Spleen (tissue), 13 donors: ENCODE measurements at places on chromosomes 1 and 21. TPM values are rescaled to one million over a fixed set of nuclear protein-coding genes. Genes with fewer than 3 reads are reported as not detected.

The KPRP gene
- not detected for total RNA-seq

The RAB13 gene
- 64.0 TPM for total RNA-seq

DNA sequence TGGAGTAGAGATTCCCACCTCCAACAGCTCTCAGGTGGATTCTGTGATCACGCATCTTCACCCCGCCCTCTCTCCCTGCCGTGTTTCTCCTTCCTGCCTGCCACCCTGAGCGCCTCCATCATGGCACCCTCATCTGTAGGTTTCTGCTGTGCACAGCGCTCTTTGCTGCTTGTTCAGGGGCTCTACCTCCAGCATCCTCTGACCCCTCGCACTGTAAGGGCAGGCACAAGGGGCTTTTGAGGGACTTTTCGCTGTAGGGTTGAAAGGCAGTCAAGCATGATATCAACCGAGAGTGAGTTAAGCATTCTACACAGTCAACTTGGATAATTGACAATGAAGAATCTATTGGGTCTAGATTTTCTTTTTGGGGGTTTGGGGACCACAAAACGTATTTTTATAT lies 99.1 kb upstream of the GREM2 start:
- no peaks in the 10 kb centered on the region for H3K4me1 ChIP-seq
- H3K27ac ChIP-seq: no peak overlapping the region
- no peak overlapping the region for H3K4me3 ChIP-seq
- H3K27me3 ChIP-seq: no peaks in the 10 kb centered on the region
- H3K36me3 ChIP-seq: no peaks in the 10 kb centered on the region
- DNase-seq: no peak

DNA sequence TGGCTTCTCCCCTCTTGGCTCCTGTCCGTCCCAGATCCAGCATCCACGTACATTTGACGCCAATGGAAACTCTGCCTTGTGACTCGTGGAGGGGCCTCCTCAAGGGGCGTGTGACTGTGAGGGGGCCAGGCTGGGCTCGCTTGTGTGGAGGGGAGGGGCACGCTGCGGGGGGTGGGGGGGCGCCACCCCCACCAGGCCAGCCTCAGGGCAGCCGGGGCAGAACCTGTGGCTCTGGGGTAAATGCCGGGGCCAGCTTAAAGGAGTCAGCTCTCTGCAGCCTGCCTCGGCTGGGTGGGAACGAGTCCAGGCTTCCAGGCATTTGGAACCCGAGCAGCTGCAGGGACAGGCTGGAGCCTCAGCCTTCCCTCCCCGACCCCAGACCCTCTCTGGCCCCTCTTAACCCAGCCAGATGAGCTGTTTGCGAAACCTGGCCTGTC lies 94.1 kb downstream of the SIK1 start:
- no peak for DNase-seq
- H3K36me3 ChIP-seq: no peaks in the 10 kb centered on the region
- no peaks in the 10 kb centered on the region for H3K27me3 ChIP-seq

GRCh38 chr1:58608297-58608696 lies 31.2 kb upstream of the TACSTD2 start:
- no peaks in the 10 kb centered on the region for H3K36me3 ChIP-seq
- no peak for DNase-seq
- H3K27ac ChIP-seq: no peak overlapping the region
- peaks cover 8% of the 10 kb centered on the region for H3K27me3 ChIP-seq

DNA sequence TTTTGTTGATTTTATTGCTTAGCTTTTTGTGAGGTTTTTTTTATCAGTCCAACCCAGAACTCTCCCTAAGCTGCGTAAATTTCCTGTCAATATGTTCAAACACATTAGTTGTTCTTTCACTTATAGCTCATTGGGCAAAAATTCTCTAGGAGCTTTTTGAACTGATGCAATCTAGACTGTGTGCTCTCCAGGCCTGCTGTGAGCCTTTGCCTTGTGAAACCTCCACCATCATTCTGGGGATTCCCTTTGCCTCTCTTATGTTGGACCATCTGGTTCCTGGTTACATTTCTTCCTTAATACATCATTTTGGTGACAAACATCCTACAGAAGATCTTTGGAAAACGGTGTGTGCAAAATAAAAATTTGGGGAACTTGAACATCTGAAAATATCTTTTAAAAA lies 247.2 kb downstream of the LRRC7 start:
- no peak for DNase-seq
- no peaks in the 10 kb centered on the region for H3K4me1 ChIP-seq
- H3K36me3 ChIP-seq: no peaks in the 10 kb centered on the region
- no peak overlapping the region for H3K4me3 ChIP-seq
- H3K27me3 ChIP-seq: no peaks in the 10 kb centered on the region

DNA sequence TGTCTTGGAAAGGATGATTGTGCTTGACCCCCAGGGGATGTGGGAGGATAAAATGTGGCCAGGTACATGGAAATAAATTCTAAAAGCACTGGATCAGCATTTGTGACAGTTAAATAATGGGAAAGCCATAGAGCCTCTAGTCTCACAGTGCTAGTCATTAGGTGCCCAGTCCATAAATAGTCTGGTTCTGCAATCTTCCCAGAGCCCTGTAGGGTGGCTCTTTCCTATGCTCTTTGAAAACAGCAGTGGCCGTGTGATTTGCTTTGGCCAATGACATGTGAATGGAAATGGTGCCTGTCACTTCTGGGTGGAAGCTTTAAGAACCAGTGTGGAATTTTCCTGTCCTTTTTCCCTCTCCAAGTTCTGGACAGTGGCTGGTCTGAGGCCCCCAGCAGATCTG lies 113.2 kb downstream of the TRABD2B start:
- no peaks in the 10 kb centered on the region for H3K27me3 ChIP-seq
- DNase-seq: no peak
- H3K27ac ChIP-seq: no peak overlapping the region
- H3K4me1 ChIP-seq: no peaks in the 10 kb centered on the region

- H3K4me1 ChIP-seq: peaks cover 17% of the 10 kb centered on the region
- peak within 1 kb of the TSS; percentile 30 for H3K4me3 ChIP-seq
- H3K36me3 ChIP-seq: no peaks in the 10 kb centered on the region
- H3K27ac ChIP-seq: no peak within 1 kb of the TSS
Measured at GRCh38 chr1:3453891-3454810, at the start of gene ARHGEF16. ARHGEF16 (plus strand) TSS chr1:3454665; CDS start chr1:3463085, 8,420 bp downstream.

DNA sequence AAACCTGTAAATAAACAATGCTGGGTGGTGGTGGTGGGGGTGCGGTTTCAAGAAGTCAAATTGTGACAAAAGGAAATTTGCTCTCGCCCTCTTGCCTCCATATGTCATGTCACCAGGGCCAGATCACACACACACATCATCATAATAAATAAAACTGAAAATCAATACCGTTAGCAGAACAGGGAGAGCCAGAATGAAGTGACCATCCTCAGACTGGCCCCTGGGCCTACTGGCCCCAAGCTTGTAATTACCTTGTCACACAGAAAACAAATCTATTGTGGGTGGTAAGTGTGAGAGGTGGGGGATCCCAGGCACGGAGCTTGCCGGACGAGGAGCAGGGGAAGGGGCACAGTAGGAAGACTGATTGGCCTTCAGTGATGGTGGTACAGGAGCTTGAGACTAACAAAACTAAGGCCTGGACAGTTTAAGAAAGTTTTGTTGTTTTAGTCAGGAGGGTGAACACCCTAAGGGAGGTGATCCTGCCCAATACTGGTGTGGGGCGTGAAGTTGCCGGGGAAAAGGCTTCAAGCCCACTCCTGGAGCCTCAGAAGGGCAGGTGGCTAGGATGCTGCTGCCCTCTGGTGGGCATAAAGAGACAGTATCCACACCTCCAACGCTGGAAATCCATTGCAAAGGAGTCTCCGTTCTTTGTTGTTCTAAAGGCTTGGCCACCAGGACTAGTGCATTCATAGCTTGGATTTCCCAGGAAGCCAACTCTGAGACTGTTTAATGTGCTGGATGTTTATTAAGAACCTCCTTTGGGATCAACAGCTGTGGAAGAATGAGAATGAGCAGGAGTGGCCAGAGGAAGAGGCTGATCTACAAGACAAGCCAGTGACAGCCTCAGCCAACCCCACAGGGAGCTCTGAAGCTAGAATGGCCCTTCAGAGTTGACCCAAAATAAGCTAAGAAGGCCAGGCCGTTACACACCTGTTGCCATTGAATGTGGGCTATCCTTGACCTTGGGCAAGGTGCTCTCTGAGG lies 8.1 kb upstream of the C1orf216 start:
- peaks cover 14% of the 10 kb centered on the region for H3K4me1 ChIP-seq
- no peak overlapping the region for H3K4me3 ChIP-seq
- DNase-seq: no peak

DNA sequence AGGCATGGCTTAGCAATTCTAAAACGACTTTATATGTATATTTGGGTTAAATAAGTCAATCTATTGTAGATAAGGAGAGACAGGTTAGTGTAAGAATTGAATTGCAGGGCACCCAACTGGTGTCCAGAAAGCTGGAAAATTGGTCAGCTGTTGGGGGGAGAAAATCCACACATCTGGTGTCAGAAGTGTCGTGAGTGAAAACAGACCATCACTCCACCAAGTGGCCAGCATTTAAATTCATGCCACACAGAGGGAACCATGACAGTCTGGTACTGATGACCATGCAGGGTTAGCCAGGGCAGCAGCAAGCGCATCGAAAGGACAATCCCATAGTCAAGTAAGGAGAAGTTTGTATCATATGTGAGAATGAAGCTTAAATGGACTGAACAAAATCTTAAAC lies 11.7 kb downstream of the LAX1 start:
- H3K4me1 ChIP-seq: no peaks in the 10 kb centered on the region
- H3K27ac ChIP-seq: no peak overlapping the region
- no peaks in the 10 kb centered on the region for H3K27me3 ChIP-seq
- no peak for DNase-seq
- H3K4me3 ChIP-seq: no peak overlapping the region

GRCh38 chr1:31215065-31215570 lies 24.6 kb downstream of the NKAIN1 start:
- DNase-seq: no peak
- no peak overlapping the region for H3K4me3 ChIP-seq
- H3K4me1 ChIP-seq: peaks cover 10% of the 10 kb centered on the region
- H3K36me3 ChIP-seq: no peaks in the 10 kb centered on the region

DNA sequence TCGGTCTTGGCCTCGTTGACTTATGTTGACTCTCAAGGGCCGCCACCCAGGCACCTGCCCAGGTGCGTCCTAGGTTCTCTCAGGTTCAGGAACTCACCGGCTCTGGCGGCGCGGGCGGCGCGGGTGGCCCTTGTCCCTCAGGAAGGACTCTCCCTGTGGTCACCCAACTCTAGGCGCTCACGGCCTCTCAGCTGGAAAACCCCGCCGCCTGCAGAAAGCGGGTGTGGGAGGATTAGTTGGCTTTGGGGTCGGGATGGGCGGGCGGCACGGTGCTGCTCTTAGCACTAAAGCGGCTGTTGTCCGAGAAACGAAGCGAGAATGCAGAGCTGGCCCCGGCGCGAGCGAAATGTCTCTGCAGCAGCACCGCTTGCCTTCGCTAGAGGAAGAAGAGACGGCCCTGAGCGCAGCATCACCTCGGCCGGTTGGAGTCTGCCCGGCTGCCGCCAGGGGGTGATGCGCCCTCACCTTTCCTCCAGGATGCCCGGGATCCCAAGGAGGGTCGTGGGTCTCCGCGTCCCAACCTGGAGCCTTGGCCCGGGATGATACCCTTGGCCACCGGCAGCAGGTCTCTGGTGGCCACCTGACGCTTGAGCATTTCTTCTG lies 8.1 kb upstream of the TADA1 start:
- peak; percentile 81 for DNase-seq
- H3K4me1 ChIP-seq: peaks cover 15% of the 10 kb centered on the region
- no peak overlapping the region for H3K4me3 ChIP-seq
- no peak overlapping the region for H3K27ac ChIP-seq
